ENCODE measurements at places on chromosomes 5 and 9.

DNA sequence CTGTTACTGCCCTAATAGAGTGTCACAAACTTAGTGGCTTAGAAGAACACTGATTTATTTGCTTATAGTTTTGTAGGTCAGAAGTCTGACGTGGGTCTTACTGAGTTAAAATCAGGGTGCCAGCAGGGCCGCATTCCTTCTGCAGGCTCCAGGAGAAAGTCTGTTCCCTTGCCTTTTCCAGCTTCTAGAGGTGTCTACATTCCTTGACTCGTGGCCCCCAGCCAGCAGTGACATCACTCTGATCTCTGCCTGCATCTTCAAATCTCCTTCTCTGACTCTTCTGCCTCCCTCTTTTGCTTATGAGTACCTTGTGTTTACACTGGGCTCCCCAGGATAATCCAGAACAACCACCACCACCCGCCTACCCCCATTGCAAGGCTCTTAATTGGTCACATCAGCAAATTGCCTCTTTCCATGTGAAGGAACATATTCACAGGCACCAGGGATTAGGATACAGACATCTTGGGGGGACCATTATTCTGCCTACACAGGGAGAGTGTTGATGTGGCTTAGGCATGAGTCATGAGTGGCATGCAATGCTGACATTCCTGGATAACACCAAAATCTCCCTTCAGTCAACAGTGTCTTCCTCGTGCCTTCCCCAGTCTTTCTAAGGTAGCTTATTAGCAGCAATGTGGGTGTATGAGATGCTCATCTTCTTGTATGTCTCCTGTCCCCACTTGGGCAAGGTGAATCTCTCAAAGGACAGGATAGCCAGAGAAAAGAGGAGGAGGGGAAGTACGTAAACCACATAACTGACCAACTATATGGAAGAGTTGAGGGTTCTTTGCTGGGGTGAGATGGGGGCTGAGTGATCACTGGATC is 24.4 kb downstream of the CYFIP2 start:
- DNase-seq: no peak

DNA sequence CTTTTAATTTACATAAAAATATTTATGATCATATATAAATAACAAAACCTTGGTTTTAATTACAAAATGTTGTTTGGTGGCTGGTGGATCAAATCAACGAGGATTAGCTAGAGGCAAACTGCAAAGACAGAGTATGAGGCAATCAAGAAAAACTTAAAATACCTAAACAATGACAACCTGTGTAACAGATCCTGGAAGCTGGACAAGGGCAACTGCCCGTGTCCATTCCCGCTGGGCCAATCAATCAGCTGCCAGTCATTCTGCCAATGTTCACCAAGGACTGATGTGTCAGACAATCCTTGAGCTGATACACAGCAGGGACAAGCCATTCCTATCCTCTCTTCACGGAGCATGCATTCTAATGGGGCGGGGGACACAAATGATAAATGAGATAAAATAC is 3.2 kb upstream of the TENT4A start:
- DNase-seq: no peak

DNA sequence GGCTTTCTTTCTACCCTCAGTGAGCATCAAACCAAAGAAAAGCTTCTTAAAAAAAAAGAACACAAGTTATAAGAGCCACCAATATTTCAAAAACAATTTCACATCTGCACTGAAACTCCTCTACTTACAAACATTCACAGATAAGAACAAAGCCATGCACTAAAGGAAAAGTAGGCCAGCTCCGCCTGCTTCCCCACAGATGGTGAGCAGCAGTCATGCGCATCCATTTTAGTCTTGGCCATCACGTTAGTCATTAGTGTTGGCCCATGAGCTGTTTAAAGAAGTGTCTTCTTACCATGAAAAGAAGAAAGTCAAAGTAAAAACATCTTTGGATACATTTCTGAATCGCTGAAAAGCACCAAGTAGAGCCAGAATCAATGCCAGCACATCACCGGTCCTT is 40.0 kb upstream of the SMIM23 start:
- no peak for DNase-seq

DNA sequence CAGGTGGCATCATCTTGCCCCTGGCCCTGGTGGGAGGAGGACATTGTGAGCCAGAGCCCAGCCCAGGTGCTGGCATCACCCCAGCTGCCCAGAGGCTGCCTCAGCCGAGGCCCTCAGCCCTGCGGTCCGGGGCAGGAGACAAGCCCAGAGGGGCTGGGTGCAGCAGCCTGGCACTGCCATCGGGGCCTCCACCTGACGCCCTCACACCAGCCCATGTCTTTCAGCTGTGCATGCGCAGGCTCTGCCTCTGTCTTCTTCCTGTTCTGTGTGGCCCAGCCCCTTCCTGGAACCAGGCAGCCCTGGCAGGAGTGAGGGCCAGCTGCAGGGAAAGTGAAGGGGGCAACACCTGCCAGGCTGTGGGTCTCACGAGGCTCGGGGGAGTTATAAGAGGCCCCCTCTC is 4.8 kb upstream of the CEL start:
- no peak for DNase-seq

GRCh38 chr9:130698514-130698913 is 4.9 kb downstream of the EXOSC2 start:
- no peak for DNase-seq
